Fibroblast of upper back skin (primary cell): ENCODE measurements at places on chromosomes 7 and 10.

GRCh38 chr10:6148908-6149307 is 53.8 kb upstream of the PFKFB3 start:
- DNase-seq: no peak

- DNase-seq: no peak
Observed at GRCh38 chr10:130935897-130936550, 375.5 kb downstream of the TCERG1L start.

- DNase-seq: no peak
Observed at GRCh38 chr7:26499315-26499897, 207.7 kb downstream of the SNX10 start.

DNA sequence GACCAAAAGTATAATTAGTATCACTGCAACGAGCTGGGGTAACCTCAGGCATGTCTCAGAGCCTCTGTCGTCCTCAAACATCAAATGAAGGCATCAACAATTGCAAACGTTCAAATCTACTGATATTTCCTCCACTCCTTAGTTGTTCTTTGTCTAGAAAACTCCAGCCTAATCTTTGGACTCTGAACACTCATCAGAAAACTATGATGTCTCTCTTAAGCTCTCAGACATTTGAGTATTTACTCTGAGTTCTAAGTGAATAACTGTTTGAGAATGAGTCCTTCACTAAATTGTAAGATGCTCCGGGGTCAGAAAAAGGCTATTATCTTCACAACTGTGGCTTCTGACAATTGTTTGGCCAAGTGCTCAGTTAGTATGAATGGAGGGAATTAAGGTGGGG is 536.4 kb downstream of the NRG3 start:
- DNase-seq: no peak

DNA sequence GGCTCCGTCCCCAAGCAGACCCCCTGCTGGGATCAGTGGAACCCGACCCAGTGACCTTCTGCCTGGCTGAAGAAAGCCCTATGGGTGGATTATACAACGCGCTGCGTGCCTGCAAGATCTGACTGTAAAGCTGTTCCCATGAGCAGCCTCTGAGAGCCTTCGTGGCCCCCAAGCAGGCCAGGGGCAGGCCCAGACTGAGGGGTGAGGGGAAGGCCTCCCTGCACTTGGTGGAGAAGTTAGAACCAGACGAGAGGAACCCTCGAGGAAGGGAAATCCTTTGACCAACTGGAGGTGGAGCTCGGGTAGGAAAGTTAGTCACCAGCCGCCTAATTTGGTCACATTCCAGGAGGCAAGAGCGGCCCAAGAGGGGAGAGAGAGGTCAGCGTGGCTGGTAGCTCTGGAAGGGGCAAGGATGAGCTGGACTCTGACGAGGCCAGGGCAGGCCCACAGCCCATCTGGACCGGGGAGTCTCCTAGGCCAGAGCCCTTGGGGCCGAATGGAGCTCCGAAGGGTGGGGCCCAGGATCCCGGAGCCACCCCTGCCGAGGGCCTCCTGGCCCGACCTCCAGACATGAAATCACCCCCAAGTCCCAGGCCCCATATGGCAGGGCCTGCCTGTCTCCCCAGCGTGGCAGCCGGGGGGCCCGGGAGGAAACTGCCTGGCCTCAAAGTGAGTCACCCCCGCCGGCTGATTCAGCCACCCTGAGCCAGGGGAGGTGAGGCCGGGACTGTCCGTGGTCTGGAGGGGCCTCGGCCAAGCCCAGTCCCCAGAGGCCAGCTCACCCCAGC is 23.3 kb upstream of the PDGFA start:
- peak; percentile 91 for DNase-seq

DNA sequence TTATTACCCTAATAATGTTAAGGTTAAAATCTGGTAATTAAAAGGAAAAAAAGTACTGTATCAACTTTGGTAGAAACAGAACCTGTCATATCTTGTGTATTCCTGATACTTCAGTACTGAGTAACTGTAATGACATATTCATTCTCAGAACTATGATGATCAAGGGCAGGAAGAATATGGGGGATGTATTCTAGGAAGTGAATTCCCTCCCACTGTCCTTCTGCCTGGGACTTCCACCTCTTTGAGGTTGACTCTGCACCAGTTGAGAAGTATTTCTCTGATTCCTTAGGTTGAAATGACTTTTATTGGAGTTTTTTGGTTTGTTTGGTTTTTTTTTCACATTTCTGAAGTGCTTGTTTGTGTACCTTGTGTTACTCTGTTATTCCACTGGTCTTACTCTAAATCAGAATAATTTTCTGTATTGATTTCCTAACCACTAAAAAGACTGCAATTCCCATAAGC is 36.9 kb downstream of the WASL start:
- DNase-seq: no peak

- no peak for DNase-seq
Observed at GRCh38 chr7:134046594-134047128, 80.5 kb upstream of the LRGUK start.

- peak; percentile 56 for DNase-seq
Observed at GRCh38 chr7:43211693-43212092, 99.2 kb downstream of the HECW1 start.

DNA sequence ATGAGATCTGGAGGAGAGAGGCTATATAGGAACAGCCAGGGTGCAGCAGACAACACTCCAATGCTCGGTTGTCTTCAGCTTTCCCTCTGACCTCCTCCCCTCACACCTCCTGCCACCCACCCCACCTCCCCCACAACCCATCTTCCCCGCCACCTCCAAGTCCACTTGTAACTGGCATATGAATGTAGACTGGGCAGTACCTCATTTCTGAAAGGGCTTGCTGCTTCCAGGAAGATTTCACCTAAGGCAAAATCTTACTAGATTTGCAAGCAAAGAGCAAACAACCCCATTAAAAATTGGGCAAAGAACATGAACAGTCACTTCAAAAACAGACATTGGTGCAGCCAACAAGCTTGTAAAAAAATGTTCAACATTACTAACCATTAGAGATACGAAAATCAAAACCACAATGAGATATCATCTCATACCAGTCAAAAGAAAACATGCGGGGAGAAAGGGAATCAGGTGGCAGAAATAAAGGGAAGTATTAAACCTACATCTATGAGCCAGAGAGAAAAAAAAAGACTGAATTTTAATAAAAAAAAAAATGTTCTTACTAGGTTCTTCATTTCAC is 164.6 kb upstream of the C1GALT1 start:
- DNase-seq: no peak

DNA sequence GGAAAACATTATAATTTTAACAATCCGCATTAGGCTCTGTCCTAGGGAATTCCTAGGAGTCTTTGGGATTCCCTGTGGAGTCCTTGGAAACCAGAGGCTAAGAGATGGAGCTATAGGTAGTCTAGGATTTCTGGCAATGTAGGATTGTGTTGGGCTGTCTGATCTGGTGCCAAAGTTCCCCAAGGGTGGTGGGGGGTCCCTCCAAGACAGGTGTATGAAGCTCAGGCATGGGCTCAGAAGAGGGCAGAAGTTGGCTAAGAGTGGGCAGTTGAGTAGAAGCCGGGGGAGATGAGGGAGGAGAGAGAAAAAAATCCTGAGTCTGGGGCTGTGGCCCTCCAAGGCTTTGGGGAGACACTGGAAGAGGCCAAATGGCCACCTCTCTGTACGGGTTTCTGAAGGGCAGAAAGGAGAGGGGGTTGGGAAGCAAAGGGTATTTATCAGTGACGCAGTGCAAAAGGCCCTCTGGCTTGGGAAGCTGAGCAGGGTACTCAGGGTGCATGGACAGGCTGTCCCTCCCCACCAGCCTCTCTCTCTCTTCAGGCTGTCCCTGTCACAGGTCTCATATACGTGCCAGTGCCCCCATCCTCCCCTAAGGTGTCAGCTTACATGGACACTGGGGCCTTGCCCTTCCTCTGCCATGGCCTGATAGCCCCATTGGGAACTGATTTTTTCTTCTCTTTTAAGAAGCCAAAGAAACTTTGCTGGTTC is 929 bp downstream of the HOXA6 start:
- DNase-seq: no peak

DNA sequence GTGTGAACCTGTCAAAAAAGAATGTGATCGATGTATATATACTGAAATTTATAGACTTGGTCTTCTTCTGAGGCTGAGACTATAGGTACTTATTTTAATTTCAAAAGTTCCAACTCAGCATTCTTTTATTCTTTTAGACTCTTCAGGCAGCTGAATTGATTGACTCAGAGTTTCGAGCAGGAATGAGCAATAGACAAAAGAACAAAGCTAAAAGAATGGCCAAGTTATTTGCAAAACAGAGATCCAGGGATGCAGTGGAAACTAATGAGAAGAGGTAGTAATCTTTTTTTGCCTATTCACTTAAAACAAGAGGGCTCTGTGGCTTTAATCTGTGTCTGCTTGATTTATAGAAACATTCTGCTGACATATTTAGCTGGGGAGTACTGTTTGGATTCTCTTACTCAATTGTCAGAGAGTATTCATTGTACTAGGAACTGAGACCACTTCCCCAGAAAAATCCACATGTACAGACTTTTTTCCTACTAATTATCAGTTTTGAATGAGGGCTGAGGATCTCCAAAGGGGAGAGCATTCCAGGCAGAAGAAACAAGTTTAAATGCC is 30.1 kb downstream of the BTAF1 start:
- DNase-seq: no peak

DNA sequence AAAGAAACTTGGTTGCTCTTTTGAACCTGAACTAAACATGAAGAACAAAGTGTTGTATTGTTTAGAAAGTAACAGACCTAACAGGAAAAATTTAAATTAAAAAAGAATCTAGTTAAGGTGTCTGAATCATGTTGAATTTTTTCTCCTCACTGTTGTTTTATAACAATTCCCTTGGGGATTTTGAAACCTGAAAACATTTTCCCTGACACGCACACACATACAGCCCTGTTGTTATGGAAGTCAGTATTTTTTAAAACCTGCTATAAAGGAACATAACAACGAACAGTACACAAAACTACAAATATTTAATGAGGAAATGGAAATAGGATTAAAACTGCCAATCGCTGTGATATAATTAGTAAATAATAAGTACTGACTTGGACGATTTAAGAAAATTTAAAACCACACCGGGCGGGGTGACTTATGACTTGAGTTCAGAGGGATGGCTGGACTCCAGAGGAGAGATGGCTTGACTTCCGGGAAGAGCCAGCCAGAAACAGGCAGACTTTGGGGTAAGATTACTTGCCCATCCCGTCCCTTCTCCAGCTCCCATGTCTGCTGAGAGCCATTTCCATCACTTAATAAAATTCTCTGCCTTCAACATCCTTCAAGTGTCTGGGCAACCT is 16.2 kb upstream of the SPOCK2 start:
- DNase-seq: no peak

GRCh38 chr7:107560898-107561516 is 2.7 kb downstream of the COG5 start:
- peak; percentile 60 for DNase-seq

DNA sequence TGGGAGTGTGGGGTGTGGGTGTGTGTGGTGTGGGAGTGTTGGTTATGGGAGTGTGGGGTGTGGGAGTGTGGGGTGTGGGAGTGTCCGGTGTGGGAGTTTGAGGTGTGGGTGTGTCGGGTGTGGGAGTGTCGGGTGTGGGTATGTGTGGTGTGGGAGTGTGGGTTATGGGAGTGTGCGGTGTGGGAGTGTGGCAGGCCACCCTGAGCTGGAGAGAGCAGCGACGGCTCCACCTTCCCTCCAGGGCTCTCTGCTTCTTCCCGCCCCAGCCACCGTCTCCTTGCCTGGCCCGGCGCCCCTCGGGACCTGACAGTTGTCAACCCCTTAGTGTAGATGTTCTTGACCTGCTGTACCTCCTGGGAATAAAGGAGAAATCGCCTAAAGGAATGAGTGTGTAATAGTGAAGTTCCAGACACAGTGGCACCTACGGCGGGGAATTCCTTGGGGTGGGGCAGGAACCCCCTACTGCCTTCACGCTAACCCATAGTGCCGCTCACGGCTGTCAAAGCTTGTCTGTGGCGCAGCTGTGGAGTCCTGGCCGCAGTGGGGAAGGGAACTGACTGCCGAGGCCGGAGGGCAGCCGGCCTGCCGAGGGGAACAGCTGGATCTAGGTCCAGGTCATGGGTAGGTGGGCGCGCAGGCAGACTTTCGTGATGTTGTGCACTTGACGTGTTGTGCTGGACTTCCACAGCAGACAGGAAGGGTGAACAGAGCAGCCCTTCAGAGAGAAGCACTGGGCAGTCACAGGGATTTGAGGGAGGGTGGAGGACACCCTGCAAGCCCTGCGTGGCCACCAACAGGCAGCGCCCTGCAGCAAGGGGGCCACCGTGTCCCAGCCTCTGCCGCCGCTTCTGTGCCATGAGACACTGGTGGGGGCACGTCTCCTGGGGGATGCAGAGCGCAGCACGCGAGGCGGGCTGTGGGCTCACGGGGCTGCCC is 49.0 kb upstream of the EN2 start:
- DNase-seq: no peak

GRCh38 chr7:66883716-66884115 is 37.3 kb upstream of the TMEM248 start:
- peak; percentile 18 for DNase-seq

DNA sequence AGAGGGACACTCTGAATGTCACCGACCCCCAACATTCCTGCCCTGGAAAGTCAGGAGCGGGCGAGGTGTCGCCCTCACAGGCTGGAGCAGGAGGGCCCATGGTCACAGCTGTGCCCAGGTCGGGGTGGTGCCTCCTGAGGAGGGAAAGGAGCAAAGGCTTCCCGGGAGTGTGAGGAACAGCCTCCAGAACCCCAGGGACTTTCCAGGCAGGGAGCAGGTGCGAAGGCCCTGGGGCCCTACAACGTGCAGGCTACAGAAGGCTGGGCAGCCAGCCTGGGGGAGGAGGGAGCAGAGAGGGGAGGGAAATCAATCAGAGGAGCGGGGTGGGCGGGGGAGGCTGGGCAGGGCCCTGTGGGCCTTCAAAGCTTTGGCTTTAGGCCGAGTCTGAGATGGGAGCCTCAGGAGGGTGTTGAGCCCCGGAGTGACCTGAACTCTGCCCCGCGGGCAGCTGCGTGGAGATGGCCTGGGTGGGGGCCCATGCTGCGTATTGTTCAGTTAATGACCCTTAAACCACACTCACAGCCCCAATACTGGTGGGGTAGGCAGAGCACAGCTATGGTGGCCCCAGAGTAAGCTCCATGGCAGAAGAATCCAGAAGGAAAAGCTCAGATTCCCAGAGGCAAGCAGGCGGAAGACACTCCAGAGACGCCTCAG is 44.2 kb upstream of the PPP2R2D start:
- no peak for DNase-seq

GRCh38 chr10:22629852-22630233 is 84.5 kb downstream of the PIP4K2A start:
- no peak for DNase-seq

DNA sequence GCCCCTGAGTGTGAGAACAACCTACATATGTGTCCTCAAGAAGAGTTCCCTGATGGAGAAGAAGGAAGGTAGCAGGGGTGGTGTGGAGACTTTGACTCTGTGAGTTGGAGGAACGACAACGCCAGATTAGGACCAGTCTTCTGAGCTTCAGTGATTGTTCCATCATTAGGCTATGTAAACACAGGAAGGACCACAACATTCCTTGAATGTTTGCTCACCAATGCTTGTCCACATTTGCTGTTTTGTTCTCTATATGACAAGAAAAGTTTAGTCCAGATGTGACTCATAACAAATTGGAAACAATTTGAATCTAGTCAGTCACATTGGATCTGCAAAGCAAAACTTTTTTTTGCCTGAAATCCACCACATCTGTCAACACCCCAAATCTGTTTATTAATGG is 62.7 kb downstream of the ENTPD1 start:
- peak; percentile 55 for DNase-seq

- peak; percentile 14 for DNase-seq
Observed at GRCh38 chr7:95303013-95303905, 21.1 kb downstream of the PON1 start.

- DNase-seq: no peak
Observed at GRCh38 chr7:151275813-151276577, 27.5 kb upstream of the SMARCD3 start.
